ENCODE measurements at places on chromosomes 7 and 10.

DNA sequence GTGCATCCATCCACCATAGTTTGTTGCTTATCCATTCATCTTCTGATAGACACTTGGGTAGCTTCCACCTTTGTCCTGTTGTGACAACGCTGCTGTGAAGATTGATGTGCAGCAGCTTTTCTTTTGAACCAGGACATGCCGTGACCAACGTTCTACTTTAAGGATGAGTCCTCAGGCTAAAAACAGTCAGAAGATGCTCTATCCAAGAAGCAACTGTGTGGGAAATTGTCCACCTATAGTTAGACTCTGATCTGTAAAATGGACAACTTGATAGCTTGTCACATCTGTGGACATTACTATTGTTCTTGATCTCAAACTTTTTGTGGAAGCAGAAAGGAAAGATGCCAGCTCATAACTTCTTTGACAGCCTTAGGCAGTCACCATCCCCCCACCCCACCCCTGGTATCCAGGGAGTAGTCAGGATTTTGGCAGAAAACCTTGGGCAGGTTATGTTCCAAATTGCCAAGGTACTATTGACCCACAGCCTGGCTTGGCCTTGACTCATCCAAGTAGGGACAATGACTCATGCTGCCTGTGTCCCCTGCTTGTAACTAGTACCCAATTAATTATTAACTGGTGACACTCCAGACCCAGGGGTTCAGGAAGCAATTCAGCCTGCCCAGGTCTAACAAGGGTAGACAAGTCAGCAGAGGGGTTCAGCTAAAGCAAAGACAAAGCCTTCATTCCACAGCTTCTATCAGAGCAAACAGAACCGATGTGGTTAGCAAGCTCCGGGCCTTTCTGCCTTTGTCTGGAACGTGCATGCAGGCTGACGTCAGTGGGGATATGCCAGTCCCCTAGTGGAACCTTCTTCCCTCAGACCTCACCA, 99.6 kb upstream of the ANLN start:
- DNase-seq: no peak

DNA sequence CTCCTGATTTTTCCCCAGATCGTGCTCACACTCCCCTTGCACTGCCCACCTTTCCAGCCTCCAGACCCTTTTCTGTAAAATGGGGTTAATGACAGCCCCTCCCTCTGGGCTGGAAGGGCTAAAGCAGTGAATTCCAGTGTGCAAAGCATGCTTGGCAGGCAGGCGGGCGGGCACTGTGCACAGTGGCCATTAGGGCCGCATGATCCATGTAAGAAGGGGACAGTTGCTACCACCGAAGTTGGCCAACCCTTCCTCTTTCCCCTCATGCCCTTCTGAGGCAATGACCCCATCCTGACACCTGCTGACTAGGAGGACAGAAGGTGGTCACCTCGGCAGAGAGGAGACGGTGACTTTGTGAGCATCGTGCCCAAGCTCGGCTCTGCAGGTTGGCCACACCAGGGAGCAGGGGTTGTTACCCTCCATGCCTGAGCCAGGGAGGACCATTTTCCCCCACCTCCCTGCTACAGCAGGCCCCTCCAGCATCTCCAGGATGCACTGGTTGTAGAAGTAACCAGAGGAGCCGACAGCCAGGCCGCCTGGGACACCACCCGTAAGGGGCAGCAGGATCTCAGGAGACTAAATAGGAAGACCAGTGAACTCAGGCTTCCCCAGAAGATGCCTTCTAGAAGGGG, 166.4 kb downstream of the SLIT1 start:
- no peak for DNase-seq

GRCh38 chr10:110833234-110833940, 38.3 kb upstream of the PDCD4 start:
- no peak for DNase-seq

GRCh38 chr10:100621360-100622205, 85.8 kb downstream of the HIF1AN start:
- DNase-seq: peak; percentile 3

GRCh38 chr7:25795824-25796235, 356.2 kb upstream of the NFE2L3 start:
- DNase-seq: peak; percentile 42

DNA sequence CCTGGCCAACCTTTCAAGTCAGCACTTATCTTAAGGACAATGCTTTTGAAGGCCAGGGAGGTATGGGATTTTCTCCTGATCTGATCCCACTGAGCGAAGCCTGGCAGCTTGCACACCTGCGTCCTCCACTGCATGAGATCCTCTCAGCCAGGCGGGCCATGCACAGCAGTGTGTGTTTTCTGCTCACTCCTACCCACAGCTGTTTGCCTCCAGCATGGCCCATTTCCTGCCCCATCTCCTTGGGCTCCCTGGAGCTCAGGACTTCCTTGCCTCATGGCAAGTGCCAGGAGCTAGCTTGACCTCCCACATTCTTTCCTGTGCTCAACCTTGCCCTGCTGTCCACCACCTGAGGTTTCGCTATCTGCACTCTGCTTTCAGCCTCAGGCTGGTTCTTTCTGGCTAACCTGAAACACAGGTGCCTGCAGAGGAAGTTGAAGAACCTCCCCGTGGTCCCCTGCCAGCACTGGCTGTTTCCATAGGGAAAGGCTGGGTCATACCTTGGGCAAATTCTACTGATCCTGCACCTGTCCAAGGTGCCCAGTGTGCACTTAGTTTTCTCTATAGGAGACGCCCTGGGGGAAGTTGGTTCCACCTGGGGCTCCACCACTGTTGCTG, 43.9 kb upstream of the EEPD1 start:
- no peak for DNase-seq

- peak; percentile 99 for DNase-seq
Observed at GRCh38 chr7:94301024-94301586, 93.6 kb upstream of the COL1A2 start.

DNA sequence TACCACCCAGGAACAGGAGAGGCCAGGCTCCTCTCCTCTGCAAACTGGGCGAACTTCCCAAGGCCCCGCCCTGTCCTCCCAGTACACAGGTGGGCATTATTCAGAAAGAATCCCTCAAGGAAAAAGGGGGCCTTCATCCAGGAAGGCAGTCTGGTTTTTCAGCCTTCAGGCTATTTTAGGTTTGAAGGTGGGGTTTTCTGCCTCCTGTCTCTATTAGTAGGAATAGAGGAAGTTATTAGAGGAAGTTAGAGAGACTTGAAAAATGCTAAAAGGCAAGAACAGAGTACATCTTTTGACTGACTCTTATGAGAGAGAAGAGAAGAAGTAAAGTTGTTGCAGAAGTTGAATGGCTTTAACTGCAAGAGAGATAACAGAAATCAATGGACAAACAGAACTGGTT, 250.9 kb upstream of the SORCS1 start:
- DNase-seq: no peak

DNA sequence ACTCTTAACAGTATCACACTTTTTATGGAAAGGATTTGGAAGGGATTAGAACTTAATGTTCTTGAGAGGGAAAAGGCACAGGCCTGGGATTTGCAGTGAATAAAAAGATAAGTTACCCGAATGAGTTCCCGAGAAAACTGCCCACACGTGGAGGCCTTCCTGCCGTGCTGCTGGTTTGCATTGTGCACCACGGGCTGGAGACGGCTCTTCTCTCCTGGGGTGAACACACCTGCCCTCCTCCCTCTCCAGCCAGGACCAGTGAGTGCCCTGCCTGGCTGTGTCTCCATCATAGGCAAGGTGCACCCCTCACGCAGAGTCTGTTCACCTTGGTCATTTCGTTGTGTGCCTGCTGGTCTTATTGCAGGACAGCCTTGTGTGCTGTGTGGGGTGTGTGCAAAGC, 336.3 kb upstream of the SHH start:
- DNase-seq: no peak

DNA sequence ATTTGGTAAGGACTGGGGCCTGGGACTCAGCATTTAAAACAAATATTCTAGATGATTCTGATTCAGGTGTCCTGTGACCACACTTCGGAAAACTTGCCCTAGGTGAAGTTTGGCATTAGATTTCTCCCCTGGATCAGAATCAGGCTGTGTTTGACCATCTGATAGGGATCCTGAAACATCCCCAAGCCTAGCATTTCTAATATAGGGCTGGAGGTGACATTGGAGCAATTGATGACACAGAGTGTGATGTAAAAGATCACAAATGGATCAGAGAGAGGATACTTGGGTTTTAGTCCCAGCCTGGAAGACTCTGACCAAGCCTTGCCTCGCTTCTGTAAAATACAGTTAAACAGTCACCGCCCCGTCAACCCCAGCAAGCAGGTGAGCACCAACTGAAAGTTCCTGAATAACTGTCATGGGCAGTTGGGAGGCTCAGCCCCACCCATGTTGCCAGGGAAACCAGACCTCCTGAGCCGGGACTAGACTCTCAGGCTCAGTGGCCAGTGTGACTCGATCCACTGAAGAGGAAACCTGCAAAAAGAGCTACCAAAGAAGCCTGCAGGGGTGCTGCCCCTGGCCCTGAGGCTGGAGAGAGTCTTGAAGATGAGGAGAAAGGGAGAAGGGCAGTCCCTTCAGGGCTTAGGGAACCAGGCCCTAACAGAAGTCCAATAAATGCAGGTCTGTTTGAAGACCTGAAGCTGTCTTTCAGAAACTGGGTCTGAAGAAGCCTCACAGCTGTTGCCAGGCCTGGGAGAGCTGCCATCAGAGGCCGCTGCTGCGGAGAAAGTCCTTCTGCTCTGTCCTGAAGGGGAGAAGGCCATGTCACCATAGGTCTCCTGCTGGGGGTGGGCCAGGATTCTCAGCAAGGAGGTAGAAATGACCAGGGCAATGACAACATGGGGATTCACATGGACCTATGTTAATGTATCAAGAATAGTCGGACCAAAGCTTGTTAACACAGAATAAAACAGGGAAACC, 126.1 kb upstream of the KCNMA1 start:
- no peak for DNase-seq

GRCh38 chr7:127252778-127253280, at the start of gene GRM8:
TSS of gene GRM8 (minus strand) at chr7:127252941.
- DNase-seq: peak; percentile 48

- DNase-seq: no peak
Observed at GRCh38 chr7:96998744-96999143, 6.6 kb upstream of the DLX6 start.

GRCh38 chr7:37016064-37016878, 292.0 kb upstream of the AOAH start:
- DNase-seq: no peak

- no peak for DNase-seq
Observed at GRCh38 chr10:35916791-35917190, 274.7 kb upstream of the FZD8 start.

GRCh38 chr10:93280699-93281366, 201.3 kb downstream of the MYOF start:
- no peak for DNase-seq

DNA sequence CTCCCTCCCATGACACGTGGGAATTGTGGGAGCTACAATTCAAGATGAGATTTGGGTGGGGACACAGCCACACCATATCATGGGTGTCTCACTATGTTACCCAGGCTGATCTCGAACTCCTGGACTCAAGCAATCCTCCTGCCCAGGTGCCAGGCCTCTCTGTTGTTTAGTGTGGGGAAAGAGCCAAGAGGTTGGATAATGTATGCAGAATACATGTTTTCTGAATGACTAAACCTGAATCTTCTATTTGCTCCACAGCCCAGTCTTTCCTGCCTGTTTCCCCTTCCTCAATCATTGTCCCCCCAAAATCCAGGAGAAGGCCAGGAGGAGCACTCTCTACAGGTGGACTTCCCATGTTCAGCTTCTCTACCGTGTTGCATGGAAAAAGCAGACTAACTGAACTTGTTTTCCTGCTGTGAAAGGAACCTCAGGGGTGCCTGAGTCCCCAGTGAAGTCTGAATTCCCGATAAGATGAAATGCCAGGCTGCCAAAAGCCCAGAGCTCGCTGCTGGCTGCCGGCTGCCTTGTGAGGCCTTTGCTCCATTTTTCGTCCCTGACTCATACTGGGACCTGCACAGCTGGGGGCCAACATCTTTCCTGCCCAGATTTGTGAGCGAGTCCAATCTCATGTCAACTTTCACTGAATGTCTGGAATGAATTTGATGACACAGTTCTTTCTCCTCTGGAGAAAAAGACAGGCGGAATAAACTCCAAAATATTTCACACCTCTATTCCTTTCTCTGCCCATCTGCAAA, 588.0 kb downstream of the CALN1 start:
- peak; percentile 99 for DNase-seq

GRCh38 chr10:88131511-88132139, 268.2 kb downstream of the PTEN start:
- DNase-seq: no peak

- DNase-seq: no peak
Observed at GRCh38 chr10:53003094-53003493, 230.5 kb upstream of the MBL2 start.

- peak; percentile 11 for DNase-seq
Observed at GRCh38 chr7:142669074-142669654, 80.1 kb upstream of the PRSS1 start.

DNA sequence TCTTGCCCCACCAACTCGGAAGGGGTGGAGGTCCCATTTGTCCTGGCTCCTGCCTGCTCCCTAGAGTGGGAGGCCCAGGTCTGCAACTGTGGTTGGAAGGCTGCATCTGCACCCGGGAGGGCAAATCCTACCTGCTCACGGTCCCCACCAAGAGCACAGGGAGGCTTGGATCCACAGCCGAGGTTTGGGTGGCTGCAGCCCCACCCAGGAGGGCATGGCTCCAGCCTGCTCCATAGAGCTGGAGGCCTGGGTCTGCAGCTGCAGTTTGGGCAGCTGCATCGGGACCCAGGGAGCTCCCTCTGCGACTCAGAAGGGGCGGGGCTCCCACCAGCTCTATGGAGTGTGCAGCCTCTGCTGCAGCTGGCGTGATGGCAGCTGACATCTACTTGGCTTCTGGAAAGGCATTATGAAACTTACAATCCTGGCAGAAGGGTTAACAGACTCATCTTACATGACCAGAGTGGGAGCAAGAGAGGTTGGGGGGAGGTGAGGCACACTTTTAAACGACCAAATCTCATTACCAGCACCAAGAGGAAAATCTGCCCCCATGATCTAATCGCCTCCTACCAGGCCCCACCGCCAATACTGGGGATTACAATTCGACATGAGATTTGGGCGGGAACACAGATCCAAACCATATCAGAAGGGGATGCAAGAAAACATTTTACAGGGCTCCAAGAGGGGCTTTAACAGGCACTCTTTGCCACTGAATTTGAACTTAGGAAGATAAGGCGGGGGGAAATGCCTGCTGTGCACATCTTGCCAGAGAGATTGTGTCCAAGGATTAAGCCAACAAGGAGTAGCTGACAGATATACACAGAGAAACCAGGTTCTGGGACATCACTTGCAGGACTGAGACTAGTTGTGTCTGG, 8.2 kb upstream of the BLVRA start:
- DNase-seq: no peak

- DNase-seq: no peak
Observed at GRCh38 chr10:103465411-103466179, 6.9 kb upstream of the CALHM1 start.

- DNase-seq: no peak
Observed at GRCh38 chr10:43059828-43060227, 17.0 kb upstream of the RET start.

DNA sequence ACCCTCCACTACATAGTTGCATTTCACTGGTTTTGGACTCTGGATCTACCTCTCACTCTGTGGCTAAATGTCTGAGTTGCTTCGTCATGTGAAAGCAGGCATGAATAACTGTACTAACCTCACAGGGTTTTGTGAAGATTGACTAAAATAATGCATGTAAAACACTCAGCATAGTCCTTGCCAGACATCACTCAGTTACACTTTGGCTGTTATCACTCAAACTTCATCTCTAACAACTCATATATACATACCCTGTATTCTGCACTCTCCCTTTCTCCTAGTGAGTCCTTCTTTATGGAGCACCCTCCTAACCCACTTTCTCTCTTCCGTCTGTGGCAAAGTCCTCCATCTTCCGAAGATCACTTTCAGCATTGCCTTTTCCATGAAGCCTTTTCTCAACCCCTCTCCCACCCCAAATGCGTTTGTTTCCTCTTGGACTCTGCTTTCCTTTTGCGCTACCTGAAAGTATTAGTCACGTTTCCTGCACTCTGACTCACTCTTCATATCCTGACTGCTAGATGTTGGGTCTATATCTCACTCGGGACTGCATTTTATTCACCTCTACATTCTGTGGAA, 72.6 kb downstream of the OSBPL3 start:
- peak; percentile 39 for DNase-seq

Data from fibroblast of skin of back (primary cell).